ENCODE measurements at places on chromosomes 1 and 21. TPM values are rescaled to one million over a fixed set of nuclear protein-coding genes. Genes with fewer than 3 reads are reported as not detected.

The C1orf116 gene
- total RNA-seq, result not detected

- no peak overlapping the region for H3K27ac ChIP-seq
- H3K36me3 ChIP-seq, result no peaks in the 10 kb centered on the region
- no peaks in the 10 kb centered on the region for H3K27me3 ChIP-seq
- H3K4me3 ChIP-seq, result no peak overlapping the region
Measured at GRCh38 chr1:66247415-66248208, 286.3 kb upstream of the SGIP1 start.

The DEPDC1 gene
- total RNA-seq, result 9.9 TPM

DNA sequence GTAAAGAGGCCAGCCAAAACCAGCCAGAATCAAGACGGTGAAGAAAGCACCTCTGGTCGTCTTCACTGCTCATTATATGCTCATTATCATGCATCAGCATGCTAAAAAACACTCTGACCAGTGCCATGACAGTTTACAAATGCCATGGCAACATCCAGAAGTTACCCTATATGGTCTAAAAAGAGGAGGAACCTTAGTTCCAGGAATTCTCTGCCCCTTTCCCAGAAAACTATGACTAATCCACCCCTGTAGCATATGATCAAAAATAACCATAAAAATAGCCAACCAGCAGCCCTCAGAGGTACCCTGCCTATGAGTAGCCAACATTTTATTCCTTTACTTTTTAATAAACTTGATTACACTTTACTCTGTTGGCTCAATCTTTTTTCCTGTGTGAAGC lies 34.2 kb upstream of the PBX1 start:
- DNase-seq, result peak; percentile 28
- no peaks in the 10 kb centered on the region for H3K4me1 ChIP-seq

The UTS2 gene
- total RNA-seq, result not detected

GRCh38 chr1:154726443-154726842 lies 118.5 kb upstream of the ADAR start:
- peaks cover 22% of the 10 kb centered on the region for H3K4me1 ChIP-seq
- H3K27me3 ChIP-seq, result no peaks in the 10 kb centered on the region
- no peak overlapping the region for H3K27ac ChIP-seq
- no peak for DNase-seq

DNA sequence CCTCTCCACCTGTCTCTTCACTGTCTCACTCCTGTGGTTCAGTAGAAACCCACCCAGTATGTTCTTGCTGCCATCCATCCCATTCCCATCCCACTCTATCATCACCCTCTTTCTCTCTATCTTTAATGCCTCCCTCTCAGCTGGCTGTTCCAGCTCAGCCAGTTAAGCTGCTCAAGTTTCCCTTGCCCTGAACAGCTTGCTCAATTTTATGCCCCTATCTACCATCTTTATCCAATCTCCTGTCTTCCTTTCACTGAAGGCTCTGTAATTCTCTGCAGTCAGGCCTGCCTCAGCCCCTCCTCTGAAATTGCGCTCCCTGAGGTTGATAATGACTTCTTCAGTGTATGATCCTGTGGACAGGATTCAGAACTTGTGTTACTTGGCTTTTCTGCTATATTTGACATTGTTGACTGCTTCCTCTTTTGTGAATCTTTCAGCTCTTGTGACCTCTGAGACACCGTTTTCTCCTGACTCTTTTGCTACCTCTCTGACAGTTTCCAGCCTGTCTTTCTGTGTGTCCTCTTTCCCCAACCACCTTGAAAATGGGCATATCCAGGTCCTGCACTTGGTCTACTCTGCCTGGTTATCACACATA lies 13.9 kb upstream of the BCAR3 start:
- no peak overlapping the region for H3K4me3 ChIP-seq
- H3K27me3 ChIP-seq, result no peaks in the 10 kb centered on the region
- no peak overlapping the region for H3K27ac ChIP-seq
- H3K36me3 ChIP-seq, result no peaks in the 10 kb centered on the region
- peaks cover 46% of the 10 kb centered on the region for H3K4me1 ChIP-seq

DNA sequence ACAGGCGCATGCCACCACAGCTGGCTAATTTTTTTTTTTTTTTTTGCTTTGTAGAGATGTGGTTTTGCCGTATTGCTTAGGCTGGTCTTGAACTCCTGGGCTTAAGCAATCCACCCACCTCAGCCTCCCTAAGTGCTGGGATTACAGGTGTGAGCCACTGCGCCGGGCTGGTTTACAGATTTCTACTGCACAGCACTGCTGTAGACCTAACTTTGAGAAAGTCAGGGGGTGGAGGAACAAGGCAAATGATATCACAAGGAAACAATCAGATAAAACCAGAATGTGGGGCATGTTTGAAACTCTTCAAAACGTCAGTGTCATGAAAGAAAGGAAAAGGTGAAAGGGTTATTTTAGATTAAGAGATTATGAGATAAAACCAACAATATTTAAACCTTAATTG lies 45.3 kb downstream of the URB2 start:
- no peak overlapping the region for H3K27ac ChIP-seq
- H3K4me3 ChIP-seq, result no peak overlapping the region
- no peaks in the 10 kb centered on the region for H3K36me3 ChIP-seq
- no peaks in the 10 kb centered on the region for H3K4me1 ChIP-seq
- DNase-seq, result no peak

DNA sequence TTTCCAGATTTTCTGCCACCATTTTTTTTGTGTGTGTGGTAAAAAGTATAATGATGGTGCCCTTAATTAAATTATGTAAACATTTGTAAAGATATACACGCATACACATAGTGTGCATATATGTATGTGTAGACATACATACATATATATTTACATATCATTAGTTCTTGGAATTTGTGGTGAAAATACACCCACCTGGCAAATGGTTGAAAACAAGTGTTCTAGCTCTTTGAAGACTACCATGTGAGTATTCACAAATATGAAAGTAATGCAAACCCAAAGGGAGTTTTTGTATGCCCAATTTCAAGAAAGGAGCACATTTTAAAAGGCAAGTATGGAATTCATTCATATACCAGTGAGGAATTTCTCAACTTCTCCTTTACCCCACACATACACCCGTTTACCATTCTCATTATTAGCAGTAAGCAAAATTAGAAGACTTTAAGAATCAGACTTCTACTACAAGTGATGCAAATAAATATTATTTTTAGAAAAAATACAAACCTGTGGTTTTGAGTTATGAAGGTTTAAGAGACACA lies 8.0 kb downstream of the RABGAP1L start:
- no peaks in the 10 kb centered on the region for H3K27me3 ChIP-seq
- H3K4me3 ChIP-seq, result no peak overlapping the region
- no peaks in the 10 kb centered on the region for H3K4me1 ChIP-seq
- DNase-seq, result no peak

GRCh38 chr1:245056913-245057312 lies 97.9 kb upstream of the KIF26B start:
- no peaks in the 10 kb centered on the region for H3K36me3 ChIP-seq
- no peak overlapping the region for H3K27ac ChIP-seq
- H3K4me1 ChIP-seq, result no peaks in the 10 kb centered on the region
- no peak overlapping the region for H3K4me3 ChIP-seq
- DNase-seq, result no peak

DNA sequence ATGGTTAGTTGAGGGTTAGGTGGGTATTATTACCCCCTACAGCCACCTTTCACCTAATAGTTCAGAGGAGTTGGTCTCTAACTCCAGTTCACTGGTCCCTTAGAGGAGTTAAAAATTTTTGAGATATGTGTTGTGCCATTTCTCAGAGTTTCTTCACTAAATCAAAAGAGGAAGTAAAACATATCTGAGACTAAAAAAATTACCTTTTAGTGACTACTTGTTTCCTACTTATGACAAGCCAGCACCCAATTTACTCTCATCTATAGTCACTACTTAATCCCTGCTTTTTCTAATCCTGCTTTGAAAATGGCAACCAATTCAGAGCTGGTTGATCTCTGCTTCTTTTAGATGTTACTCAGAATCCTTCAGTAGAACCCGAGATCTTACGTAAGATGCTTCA lies 1316.8 kb upstream of the B3GALT2 start:
- no peak overlapping the region for H3K27ac ChIP-seq
- no peak overlapping the region for H3K4me3 ChIP-seq
- H3K4me1 ChIP-seq, result no peaks in the 10 kb centered on the region
- no peaks in the 10 kb centered on the region for H3K36me3 ChIP-seq

- peaks cover 63% of the 10 kb centered on the region for H3K4me1 ChIP-seq
- H3K4me3 ChIP-seq, result peak overlapping the region; percentile 82
- peak; percentile 69 for DNase-seq
- peaks cover 7% of the 10 kb centered on the region for H3K36me3 ChIP-seq
- no peaks in the 10 kb centered on the region for H3K27me3 ChIP-seq
Measured at GRCh38 chr1:26994020-26994786, 711 bp downstream of the TRNP1 start.

DNA sequence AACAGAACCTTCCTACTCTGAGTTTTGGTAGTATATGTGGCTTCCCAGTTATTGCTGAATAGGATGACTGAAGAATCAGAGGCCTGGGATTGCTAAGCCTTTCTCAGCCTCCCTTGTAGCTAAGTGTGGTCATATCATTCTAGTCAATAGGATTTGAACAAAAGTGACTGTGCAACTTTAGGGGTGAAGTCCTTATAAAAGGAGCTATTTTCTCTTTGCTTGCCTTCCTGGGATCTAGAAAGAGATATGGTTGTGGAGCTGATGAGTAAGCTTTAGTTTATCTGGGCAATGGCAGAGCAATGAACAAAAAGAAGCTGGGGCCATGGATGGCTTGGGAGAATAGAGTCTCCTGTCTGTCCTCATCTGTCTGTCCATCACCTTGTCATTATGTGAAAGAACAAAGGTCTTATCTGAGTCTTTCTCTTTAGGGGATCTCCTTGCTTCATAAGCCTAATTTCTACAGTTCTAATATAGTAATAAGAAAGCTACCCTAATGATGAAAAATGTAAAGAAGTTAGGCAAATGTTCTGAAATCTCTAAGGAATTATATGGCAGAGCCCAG lies 91.5 kb downstream of the TENT5C start:
- H3K27ac ChIP-seq, result peak overlapping the region; percentile 99
- H3K27me3 ChIP-seq, result no peaks in the 10 kb centered on the region
- peaks cover 38% of the 10 kb centered on the region for H3K4me1 ChIP-seq
- DNase-seq, result peak; percentile 65
- no peaks in the 10 kb centered on the region for H3K36me3 ChIP-seq

GRCh38 chr21:34942911-34943310 lies 106.2 kb downstream of the RUNX1 start:
- no peak overlapping the region for H3K4me3 ChIP-seq
- H3K27ac ChIP-seq, result no peak overlapping the region
- H3K36me3 ChIP-seq, result no peaks in the 10 kb centered on the region

All from GM23248 (cell line).